ENCODE measurements at places on chromosomes 16 and 17.

- DNase-seq, result peak; percentile 84
Observed at GRCh38 chr17:45132572-45133463, 503 bp upstream of the PLCD3 start.

DNA sequence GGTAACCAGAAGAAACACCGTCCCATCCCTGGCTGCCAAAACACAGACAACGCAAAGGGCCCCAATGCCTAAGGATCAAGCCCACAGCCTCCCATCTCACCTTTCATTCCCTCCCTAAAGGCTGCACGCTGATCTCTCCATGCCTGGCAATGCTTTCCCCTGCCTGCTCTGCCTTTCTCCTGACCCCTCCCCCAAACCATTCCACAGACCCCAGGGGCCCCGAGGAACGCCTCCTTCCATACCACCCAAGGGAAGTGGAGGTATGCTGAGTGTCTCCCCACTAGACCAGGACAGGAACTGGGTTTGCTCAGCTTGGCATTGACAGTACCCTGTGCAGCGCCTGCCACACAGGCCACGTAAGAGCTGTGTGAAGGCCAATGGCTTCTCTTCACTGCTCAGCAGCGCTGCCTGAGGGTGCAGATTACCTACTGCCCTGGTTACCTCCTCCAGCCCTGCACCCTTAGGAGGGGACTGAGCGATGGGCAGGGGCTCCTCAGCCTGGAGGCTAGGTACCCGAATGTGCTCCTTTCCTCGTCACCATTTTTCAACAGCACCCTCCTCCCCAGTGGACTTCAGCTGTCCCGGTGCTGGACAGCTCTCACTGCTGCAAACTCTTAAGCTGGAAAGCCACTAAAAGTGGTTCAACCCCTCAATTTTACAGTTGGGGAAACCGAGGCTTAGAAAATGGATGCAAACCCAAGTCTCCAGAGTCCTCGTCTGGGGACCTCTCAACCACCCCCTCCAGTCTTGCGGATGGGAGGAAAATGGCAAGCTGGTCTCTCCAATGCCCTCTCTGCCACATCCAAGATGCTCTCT lies 45.0 kb downstream of the SRCIN1 start:
- DNase-seq, result no peak

GRCh38 chr16:85259832-85260167 lies 147.5 kb upstream of the CIBAR2 start:
- no peak for DNase-seq

DNA sequence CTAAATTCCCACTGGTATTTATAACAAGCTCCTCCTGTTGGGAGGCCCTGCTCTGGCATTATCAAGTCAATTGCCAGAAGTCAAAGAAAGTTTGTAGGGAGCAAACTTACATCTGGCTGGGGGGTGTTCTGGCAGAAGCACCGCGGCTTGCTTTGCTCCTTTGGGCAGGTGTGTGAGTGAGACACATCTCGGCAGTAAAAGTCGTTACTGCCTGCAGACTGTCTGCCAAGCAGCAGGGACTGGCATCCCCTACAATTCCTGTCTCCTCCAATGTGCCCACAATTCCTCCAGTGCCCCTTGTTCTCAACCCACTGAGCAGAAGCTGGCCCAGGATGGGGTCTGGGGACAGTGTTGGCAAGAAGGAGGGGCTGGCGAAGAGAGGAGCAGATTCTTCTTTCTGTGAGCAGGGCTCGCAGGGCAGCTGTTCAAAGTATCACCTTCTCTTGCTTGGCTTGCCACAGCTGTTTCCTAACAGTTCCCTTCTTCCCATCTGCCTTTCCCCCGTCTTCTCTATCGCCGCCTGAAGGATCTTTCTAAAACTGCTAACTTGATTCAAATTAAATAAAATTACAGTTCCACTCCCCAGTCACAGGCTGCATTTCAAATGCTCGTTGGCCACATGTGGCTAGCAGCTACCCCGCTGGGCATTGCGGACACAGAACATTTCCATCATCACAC lies 30.2 kb downstream of the SPACA3 start:
- no peak for DNase-seq

DNA sequence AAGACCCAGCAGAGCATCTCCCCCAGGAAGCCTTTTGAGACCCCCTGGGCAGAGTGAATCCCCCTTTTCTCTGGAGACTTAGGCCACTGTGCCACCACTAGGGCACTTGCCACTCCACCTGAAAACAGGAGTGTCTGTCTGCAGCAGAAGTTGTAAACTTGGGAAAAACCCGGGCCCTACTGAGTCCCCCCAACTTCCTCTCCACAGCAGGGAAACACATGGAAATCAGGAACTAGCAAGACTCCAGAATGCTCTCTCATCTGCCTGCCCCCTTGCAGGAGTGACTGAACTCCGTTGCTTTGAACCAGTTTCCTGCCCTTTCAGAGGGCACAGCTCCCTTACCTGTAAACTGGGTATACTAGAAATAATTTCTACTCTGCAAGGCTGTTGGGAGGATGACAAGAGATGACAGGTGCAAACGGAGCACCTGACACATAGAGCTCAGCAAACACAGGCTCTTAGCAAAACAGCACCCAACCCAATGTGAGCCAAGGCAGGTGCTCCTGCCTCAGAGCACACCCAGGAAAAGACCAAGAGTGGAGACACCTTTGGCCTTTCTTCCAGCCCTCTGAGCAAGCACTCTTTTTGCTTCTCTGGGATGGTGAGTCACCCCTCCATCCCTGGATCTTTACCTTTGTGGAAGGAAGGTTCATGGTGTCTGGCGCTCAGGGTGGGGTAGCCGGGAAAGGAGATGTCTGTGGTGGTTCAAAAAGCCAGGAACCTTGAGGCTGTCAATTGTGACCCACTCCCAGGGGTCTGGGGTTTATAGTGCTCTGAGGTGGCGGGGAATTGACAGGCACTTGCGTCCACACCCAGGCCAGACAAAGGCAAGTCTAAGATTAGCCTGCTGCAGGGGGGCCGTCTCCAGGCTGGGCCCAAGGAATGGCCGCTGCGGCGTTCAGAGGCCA lies at the start of gene HCRT:
Gene HCRT, minus strand, starts transcription at position 740 of the 908 bp plus-strand sequence. Its CDS starts 87 bp downstream, at position 653.
- peak; percentile 87 for DNase-seq

DNA sequence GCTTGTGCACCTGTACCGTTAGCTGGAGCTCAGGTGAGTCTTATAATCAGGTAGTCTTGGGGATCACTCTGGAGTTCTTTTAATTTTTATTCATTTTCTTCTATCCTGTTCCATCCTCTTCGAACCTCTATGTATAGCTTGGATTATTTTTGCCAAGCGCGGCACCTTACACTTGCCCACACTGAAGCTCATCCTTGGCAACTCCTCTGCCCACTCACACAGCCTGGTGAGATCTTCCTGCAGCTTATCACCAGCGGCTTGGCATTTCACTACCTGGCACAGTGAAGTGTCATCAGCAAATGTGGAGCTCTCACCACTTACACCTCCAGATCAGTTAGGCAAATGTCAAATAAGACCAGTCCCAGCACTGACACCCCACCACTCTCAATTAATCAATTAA lies 116.7 kb downstream of the CACNG3 start:
- no peak for DNase-seq

DNA sequence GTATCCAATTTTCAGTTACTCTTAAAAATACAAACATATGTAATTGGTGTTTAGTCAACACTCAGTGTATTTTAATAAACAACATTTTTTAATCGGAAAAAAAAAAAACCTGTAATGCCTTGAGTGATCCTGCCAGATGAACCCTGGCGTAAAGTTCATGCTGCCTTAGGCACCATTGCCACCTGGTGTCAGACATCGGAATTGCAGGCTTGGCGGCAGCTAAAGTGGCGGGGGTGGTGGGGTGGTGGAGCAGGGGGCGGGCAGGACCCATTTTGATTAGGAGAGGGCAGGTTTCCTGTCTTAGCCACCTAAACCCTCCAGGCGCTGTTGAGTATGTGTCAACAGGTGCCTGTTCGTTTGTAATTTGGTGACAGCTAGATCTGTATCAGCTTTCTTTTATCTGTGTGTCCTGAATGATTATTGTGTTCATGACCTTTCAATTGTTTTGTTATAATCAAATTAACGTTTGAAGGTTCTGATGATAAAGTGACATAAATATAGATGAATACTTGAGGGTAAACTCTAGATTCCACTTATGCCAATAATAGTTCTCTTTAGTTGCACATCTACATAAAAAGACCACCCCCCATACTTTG lies 588.7 kb downstream of the CDH13 start:
- peak; percentile 68 for DNase-seq

DNA sequence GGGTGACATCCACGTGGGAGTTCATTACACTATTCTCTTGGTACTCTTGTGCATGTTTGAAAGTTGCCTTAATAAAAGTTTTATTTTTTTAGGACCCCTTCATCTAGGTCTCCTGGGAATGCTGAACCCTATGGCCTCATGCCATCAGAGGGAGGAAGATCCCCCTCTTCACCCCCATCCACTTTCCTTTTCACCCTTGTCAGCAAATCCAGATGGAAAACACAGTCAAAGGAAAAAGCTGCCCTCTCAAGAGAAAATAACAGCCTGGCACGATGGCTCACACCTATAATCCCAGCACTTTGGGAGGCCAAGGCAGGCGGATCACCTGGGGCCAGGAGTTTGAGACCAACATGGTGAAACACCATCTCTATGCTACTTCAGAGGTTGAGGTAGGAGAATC lies 274.2 kb downstream of the XYLT1 start:
- DNase-seq, result no peak

GRCh38 chr17:40314584-40314956 lies 5.6 kb downstream of the RARA start:
- DNase-seq, result peak; percentile 97
